CD4-positive, alpha-beta T cell treated with Interleukin-6 at 100 ng/mL for 8 hours (primary cell): ENCODE measurements at places on chromosomes 5 and 9.
A peak's percentile ranks its signal among the peaks of the same experiment; 100 is the strongest.

DNA sequence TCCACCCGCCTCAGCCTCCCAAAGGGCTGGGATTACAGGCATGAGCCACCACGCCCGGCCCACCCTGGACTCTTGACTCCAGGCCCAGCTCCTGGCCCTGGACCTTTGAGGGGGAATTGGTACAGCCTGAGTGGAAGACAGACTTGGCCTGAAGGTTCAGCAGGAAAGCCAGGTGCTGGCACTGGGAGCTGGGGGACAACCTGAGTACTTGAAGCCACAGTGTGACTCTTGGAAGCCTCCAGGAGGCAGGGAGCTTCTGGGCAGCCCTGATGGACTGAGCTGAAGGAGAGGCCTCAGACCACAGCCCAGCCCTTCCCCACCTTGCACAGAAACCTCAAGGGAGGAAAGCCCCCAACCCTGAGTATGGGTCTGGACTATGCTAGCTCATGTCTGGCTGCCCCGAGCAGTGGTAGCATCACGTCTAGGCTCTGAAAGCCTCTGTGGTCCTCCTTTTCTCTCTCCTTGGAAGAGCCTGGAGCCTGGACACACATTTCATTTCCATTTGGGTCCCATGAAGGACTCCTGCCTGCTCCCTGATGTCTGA is 54.1 kb downstream of the RASGEF1C start:
- DNase-seq = no peak

GRCh38 chr9:69131682-69132081 is 42.4 kb upstream of the TJP2 start:
- DNase-seq = no peak

DNA sequence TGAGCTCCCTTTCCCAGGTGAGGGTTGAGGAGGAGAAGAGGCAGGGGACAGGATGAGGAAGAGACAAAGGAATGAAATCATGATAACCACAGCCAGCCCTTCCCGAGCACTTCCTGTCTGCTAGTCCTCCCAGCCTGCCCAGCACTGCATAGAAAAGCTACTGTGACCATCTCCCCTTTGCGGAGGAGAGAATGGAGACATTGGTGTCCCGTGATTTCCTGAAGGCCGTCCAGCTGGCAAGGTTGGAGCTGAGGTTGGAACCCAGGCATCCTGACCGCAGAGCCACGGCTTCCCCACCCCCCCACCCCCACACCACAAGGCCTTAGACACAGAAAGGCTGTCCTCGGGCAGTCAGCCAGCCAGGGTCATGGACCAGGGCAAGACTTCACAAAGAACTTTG is 131.1 kb upstream of the ICE1 start:
- no peak for DNase-seq

- DNase-seq = no peak
Measured at GRCh38 chr9:133706307-133707050, 31.7 kb downstream of the SARDH start.

GRCh38 chr5:138471052-138471361 is 5.7 kb downstream of the EGR1 start:
- no peak for DNase-seq

DNA sequence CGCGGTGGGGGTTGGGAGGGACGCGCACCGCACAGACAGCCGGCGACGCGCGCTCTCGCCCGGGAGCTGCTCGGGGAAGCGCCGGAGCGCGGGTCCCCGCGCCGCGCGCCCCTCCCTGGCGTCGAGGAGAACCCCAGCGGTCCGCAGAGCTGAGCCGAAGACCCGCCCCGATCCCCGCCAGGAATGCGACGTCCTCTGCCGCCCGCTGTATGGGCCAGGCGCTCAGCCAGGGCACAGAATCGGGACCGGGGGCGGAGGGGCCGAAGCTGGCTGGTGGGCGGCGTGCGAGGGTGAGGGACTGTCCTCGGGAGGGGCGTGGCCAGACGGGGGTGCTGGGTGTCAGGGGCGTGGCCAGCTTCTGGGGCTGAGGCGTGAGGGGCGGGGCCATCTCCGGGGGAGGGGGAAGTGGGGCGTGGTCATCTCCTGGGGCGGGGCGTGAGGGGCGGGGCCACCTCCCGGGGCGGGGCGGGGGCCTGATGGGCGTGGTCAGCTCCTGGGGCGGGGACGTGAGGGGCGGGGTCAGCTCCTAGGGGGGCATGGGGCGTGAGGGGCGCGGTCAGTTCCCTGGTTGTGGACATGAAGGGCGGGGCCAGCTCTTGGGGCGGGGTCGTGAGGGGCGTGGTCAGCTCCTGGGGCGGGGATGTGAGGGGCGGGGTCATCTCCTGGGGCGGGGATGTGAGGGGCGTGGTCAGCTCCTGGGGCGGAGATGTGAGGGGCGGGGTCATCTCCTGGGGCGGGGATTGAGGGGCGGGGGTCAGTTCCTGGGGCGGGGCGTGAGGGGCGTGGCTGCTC is 965 bp downstream of the PTGDS start:
- peak; percentile 62 for DNase-seq

DNA sequence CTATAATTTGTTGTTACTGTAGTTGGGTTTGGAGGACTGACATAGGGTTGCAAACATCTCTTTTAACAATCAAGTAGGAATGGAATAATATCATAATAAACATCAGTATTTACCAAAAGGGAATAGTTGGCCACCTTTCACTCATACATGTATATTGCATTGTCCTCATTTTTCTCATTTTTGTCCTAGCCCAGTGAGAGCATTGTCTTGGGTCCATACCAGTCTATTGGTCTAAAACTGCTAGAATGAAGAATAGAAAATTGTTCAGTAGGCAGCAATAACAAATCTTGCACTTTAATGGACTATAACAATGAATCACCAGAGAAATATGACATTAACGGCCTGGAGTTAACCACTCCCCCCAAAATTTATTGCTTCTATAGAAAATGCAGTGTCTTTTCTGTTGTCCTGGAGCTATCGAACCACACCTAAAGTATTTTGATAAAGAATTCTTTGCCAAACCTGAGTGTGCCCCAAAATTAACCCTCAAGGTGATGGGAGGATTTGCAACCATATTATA is 80.9 kb upstream of the IL33 start:
- DNase-seq = no peak

GRCh38 chr5:1746371-1747078 is 53.1 kb downstream of the MRPL36 start:
- DNase-seq = no peak

DNA sequence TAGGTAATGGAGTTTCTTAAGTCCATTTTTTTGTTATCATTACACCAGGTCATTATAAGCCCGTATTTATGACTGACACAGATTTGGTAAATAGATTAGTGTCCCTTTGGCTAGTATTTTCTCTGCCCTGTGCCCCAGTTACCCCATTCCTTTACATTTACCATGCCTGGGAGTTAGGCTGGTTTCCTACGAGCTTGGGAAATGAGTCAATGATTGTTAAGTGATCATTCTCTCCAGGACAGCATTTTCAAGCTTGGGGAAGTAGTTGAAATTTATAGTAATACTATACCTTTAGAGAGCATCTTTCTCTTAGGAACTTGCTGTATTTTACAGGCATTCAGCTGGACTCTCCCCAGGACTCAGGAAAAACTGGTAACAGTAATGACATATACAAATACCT is 573.1 kb downstream of the TLE4 start:
- no peak for DNase-seq

DNA sequence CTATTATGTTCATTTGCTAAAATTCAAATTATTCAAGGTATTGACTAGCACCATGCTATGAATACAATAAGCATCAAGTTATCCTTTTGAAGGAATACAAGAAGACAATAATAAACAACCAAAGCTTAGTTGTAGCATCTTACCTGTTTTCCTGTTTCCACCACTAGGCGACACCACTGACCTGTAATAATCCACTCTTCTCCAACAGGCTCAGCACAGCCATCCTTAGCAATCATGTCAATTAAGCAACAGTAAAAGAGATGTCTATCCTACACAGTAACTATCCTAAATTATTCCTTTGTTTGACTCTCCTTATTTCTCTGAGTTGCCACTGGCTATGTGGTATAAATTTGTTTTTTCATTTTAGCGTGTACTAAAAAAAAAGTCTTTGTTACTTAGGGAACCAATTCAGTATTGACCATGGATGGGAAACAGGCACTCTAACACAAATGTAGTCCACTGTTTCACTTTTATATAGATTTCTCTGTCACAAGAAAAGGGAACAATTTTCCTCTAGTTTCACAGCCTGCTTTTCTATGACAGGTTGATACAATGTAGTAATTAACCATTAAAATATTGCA is 46.2 kb downstream of the PCA3 start:
- no peak for DNase-seq

DNA sequence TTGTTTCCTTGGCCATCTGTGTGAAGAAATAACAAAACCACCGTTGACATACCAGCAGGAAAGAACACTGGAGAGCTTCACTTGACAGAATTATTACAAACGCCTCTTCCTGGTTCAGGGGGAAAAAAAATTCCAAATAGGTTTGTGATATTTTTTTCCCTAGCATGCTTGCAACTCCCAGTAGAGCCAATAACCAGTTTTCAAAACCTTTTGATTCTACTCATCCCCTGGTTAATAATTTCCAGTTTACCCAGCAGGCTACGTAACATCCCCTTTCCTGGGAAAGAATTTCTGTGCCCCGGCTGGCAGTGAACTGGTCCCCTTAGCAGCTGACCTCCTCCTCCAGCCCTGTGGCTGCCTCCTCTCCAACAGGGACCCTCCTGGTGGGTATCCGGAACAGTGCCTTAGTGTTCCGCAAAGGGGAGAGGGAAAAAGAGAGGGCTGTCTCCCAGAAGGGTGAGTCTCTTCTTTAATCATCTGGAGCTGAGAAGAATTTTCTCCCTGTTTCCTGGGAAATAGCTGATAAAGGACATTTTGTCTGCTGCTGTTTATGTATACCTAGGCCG is 72.8 kb upstream of the BOD1 start:
- DNase-seq = no peak

GRCh38 chr5:8060235-8060952 is 191.4 kb downstream of the MTRR start:
- DNase-seq = no peak

DNA sequence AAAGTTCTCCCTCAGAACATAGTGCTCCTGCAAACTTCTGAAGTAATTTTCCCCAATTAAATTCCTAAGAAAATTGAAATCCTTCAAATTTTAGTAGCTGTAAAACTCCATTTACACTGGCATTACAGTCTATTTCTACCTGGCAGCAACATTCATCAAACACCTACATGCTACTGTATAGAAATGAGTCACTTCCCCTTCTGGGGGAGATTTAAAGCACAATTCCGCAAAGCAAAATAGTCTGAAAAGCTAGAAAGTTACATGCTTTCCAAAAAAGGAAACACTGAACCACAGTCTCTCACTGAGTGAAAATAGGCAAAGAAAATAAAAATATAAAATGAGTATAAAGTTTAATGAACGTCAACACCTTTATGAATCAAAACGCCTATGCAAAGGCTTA is 43.3 kb downstream of the MCTP1 start:
- DNase-seq = no peak

DNA sequence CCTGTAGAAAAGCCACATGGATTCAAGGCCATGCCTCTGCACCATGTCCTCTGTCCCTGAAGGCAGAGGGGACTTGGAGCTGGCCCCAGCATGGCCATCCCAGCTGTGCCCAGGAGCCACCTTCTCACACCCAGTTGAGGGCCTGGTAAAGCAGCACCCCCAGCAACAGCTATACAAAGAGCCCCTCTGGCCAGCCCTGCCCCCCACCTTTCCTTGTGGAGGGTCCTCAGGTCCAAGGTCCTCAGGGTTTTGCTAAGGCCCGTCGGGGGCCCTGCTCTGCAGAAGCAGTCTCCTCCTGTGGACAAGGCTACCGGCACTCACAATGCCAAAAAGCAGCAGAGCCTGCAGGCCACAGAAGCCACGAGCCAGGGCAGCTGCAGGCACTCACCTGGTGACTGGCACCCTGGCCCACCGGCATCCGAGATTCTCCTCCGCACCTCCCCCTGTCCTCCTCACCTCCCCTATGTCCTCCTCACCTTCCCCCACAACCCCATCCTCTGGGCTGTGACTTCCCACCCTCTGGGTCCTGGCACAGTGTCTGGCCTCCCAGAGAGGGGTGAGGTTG is 39.9 kb upstream of the LPCAT1 start:
- DNase-seq = no peak

GRCh38 chr9:6667633-6668280 is 22.2 kb upstream of the GLDC start:
- DNase-seq = no peak

GRCh38 chr9:126838895-126839294 is 21.5 kb upstream of the ZBTB34 start:
- DNase-seq = no peak

GRCh38 chr9:35481347-35481975 is 8.4 kb upstream of the RUSC2 start:
- no peak for DNase-seq

GRCh38 chr5:38843665-38844064 is 2.1 kb upstream of the OSMR start:
- no peak for DNase-seq

- no peak for DNase-seq
Measured at GRCh38 chr5:114332925-114333324, 28.9 kb upstream of the KCNN2 start.

GRCh38 chr9:77807281-77807683 is 159.2 kb upstream of the GNA14 start:
- no peak for DNase-seq

DNA sequence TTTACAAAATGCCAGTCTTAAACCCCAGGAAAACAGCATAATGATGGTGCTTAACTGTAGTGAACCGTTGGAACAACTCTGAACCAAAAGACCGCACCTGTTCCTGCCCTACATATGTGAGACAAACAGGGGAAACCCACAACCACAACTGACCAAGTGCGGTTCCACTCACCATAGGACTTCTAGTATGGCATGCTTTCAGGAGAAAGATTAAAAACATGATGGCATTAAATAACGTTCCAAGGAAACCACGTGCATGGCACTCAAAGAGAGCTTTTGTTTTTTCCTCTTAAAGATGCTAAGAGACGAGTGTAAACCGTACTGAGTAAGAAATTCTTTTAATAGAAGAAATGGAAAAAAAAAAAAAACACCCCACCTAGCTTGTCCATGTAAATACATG is 119.8 kb downstream of the SSBP2 start:
- peak; percentile 30 for DNase-seq

- no peak for DNase-seq
Measured at GRCh38 chr9:36154331-36154952, 14.7 kb upstream of the CCIN start.

DNA sequence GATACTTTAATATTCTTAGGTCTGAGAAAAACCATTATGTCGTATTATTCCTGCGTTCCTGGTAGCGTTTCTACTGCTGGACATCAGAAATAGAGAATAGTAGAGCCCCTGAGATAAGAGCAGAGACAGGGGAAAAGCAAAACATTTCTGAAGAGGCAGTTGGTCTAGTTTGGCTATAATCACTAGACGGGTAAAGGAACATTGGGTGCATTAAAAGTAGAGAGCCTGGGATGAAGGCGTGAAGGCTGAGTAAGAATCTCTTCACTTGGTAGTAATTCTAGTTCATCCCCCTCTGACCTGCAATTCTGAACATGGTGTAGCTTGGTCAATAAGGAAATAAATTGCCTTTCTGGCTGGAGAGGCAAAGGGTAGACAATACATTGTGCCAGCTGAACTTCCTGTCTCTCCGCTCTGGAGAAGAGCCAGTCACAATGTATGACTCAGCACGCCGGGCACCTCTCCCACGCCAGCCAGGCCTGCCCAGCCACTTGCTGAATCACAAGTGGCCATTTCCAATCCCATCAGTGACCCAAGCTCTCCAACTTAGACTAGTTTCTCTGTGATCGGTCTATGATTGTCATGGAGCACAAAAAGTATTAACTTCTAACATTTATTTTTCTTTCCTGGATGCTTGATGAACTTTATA is 75.4 kb downstream of the STK32A start:
- DNase-seq = no peak
